ENCODE measurements at places on chromosomes 5 and 9.

- no peak for DNase-seq
These were observed 23.1 kb upstream of the MED10 start for GRCh38 chr5:6401410-6401809.

- DNase-seq, result no peak
These were observed 2.4 kb upstream of the TXN start for GRCh38 chr9:110258690-110259091.

- DNase-seq, result no peak
These were observed 23.7 kb downstream of the TRAF1 start for GRCh38 chr9:120902569-120903535.

DNA sequence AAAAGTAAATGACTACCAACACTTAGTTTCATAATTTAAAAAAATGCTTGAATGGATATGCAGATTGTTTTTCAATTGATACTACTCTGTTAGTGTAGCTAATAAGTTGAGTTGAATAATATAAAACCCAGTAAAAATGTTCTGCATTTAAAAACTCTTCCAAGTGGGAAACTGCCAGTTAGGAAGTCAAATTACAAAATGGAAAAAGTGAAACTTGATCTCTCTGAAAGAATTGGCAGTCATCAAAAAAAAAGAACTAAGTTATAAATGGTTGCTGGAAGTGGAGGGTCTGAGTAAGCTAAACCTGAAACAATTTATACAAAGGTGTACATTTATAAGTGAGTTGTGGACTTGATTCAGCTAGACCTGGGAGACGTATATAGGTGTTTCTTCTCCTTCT lies 52.4 kb downstream of the VCAN start:
- DNase-seq, result no peak

DNA sequence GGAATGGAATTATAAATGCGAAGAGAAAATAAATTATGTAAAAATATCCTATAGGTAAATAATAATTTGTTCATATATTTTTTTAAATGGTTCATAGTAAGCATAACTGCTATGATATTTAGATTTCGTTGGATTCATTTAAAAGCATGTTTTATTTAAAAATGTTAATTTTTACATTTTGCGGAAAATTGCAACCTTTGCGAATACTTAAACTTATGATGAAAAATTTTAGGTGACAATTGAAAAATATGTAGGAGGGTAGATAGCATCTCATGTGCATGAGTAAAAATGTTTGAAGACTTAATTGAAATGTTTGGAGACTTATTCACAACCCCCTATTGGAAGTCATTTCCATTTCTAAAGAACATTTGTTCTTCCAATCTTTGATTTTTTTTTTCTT lies 4.1 kb upstream of the FEM1C start:
- DNase-seq, result no peak

Measured in activated CD4-positive, alpha-beta T cell treated with anti-CD3 and anti-CD28 coated beads for 24 hours (primary cell).